ENCODE measurements at places on chromosomes 1 and 21.

DNA sequence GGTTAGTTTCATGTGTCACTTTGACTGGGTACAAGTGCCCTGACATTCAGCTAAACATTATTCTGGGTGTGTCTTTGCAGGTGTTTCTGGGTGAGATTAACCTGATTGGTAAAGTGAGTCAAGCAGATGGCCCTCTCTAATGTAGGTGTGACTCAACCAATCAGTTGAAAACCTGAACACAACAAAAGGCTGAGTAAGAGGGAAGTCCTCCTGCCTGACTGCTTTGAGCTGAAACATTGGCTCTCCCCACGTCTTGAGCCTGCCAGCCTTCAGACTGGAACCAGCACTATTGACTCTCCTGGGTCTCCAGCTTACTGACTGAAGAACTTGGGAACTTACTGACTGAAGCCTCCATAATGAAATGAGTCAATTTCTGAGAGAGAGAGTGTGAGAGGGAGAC lies 70.0 kb upstream of the C21orf91 start:
- DNase-seq = no peak
- H3K4me1 ChIP-seq = no peaks in the 10 kb centered on the region
- H3K4me3 ChIP-seq = no peak overlapping the region
- H3K36me3 ChIP-seq = no peaks in the 10 kb centered on the region
- peaks cover 6% of the 10 kb centered on the region for H3K27me3 ChIP-seq

DNA sequence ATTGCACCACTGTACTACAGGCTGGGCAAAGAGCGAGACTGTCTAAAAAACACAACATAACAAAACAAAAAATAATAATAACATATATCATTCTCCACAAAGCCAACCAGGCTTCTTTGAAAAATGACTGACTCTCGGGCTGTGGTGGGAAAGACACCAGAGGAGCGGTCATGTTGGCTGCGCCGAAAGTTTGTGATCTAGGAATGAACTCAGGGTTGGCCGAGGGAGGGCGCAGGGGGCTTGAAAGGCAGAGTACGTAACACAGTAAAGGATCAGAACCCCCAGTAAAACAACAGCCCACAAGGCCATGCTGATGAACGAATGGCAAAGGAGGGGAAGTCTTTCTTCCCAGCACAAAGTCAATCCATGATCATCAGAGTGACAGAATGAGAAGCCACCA lies 4.7 kb downstream of the SLC35E2B start:
- H3K36me3 ChIP-seq = peaks cover 15% of the 10 kb centered on the region
- H3K4me1 ChIP-seq = peaks cover 4% of the 10 kb centered on the region
- no peak overlapping the region for H3K27ac ChIP-seq
- DNase-seq = no peak
- H3K27me3 ChIP-seq = no peaks in the 10 kb centered on the region
- H3K4me3 ChIP-seq = no peak overlapping the region

DNA sequence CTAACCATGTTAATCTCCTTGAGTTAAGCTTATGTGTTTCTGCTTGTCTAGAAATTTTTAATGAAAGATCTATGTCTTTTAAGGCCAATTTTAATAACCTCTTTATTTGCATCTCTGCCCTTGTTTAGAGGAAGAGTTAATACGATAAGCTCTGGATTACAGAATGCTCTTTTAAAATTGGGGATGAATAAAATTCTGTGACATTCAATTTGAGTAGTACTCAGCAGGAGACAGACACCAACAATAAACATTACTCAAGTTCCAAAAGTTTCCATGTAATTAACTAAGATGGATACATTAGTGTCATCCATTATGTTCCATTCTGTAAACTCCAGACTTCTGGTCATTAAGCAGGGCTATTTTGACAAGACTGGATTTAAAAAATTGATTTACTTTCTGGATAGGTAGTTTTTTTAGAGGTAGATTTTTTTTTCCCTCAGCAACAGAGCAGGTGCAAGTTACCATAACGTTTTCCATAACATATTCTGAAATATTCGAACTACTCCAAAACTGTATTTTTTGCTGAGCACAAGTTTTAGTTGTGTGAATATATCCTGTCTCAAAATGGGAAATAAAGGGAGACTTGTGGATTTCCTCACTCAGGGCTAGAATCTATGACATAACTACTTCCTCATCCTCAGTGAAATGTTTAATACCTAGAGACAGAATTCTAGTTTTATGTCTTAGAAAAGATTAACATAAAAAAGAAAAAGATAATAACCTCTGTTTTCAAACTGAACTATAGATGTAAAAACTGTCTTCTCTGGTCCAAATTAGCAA lies 221.7 kb downstream of the NEGR1 start:
- no peaks in the 10 kb centered on the region for H3K4me1 ChIP-seq
- no peak overlapping the region for H3K27ac ChIP-seq
- H3K36me3 ChIP-seq = no peaks in the 10 kb centered on the region
- no peaks in the 10 kb centered on the region for H3K27me3 ChIP-seq
- DNase-seq = no peak

DNA sequence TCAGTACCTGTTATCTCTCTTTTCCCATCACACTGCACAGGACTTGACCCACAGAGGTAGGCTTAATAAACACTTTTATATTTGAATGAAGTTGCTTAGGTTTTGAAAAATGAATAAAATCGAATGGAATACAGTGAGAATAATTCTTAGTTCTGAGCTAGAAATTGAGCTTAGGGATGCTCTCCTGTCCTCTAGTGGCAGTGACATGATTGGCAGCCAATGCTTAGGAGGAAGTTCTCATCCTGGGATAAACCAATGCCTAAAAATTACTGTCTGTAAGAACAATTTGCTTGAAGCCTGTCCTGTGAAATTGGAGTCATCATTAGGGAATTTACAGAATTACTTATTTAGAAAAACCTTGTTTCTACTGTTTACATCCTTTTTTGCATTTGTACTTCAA lies 21.3 kb upstream of the CYP4X1 start:
- no peak overlapping the region for H3K4me3 ChIP-seq
- peaks cover 8% of the 10 kb centered on the region for H3K27me3 ChIP-seq
- no peak for DNase-seq
- H3K27ac ChIP-seq = no peak overlapping the region

- peaks cover 80% of the 10 kb centered on the region for H3K27me3 ChIP-seq
- H3K4me1 ChIP-seq = peaks cover 6% of the 10 kb centered on the region
- H3K4me3 ChIP-seq = peak within 1 kb of the TSS; percentile 76
- no peak within 1 kb of the TSS for H3K27ac ChIP-seq
- peak; percentile 30 for DNase-seq
Measured at GRCh38 chr21:33069994-33070743, at the start of gene OLIG1. TSS of gene OLIG1 (plus strand) at chr21:33070141. CDS start at chr21:33070247, 106 bp downstream.

- H3K27ac ChIP-seq = no peak overlapping the region
- no peak overlapping the region for H3K4me3 ChIP-seq
- no peaks in the 10 kb centered on the region for H3K27me3 ChIP-seq
- no peaks in the 10 kb centered on the region for H3K4me1 ChIP-seq
- H3K36me3 ChIP-seq = no peaks in the 10 kb centered on the region
Measured at GRCh38 chr21:25911730-25912401, 177.1 kb downstream of the GABPA start.

DNA sequence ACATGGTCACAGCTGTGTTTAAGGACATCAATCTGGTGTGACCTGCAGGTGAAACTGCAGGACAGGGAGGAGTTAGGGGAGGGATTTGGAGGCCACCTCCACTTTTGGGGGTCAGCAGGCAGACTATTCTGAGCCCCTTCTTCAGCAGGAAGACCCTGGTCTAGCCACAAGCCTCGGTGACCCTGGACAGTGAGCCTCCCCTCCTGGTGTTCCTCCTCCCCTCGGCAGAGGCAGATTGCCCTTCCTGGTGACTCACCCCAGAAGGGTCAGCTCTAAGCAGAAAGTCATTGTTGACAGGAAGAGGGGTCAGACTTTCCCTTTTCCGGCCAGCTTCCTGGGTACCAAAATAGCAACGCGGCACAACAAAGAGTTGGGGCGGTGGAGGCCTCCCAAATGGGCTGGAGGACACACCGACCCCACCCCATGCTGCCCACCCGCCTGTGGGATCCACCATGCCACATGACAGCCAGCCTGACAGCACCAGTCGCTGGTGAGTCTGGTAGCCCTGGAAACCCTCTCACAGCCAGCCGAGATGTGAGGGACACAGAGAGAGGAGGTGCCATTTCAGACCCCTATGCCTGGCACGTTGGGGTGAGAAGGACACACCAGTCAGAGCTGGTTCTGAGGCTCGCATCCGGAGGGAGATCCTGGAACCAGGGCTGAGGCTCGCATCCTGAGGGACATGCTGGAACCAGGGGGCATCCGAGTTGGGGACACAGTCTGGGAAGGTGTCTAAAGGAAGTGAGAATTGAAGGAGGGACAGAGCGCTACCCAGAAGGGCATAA lies 14.7 kb upstream of the CSF1 start:
- H3K27me3 ChIP-seq = no peaks in the 10 kb centered on the region
- peaks cover 19% of the 10 kb centered on the region for H3K4me1 ChIP-seq
- peak; percentile 59 for DNase-seq
- H3K36me3 ChIP-seq = no peaks in the 10 kb centered on the region
- peak overlapping the region; percentile 53 for H3K27ac ChIP-seq

DNA sequence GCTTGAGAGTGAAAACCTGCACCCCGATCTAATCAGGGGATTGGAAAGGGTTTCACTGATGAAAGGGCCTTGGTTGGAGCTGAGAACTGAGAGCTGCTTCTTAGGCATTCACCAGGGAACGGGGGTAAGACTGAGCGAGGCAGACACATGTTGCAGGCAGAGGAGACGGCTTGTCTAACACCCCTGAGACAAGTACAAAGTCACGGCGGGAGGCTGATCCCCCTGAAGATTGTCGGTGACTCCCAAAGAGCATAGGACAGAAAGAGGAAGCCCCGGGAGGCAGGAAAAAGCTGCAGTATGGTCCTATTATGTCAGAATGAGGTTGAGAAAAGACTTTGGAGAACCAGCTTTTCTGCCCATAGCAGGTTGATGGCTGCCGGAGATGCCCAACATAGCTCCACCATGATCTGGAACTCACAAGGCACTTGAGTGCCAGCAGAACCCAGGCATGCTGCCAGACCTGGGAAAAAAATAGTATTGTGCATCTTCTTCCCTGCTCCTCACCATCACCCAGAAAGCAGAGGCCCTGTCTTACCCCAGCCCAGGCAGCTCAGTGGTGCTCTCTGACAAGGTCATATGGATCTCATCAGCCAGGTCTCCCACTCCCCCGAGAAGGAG lies 463.9 kb upstream of the PROX1 start:
- no peak overlapping the region for H3K4me3 ChIP-seq
- DNase-seq = no peak
- H3K4me1 ChIP-seq = no peaks in the 10 kb centered on the region
- no peaks in the 10 kb centered on the region for H3K36me3 ChIP-seq
- no peak overlapping the region for H3K27ac ChIP-seq

DNA sequence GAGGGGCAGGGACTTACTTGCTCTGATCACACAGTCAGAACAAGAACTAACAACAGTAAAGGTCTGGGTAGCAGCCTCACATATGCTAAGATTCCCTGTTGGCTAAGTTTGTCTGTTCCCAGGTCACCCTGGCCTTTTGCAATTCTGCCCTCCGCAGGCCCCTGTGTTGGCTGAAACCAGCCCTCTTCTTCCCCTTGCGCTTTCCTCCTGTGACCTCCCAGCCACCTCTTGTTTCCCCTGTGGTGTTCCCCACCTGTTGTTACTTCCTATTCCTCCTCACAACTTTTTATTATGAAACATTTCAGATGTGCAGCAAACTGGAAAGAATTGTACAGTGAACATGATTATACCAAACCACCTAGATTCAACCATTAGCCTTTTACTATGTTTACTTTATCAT lies 23.4 kb downstream of the MAPKAPK2 start:
- no peak overlapping the region for H3K4me3 ChIP-seq
- H3K27ac ChIP-seq = no peak overlapping the region
- H3K4me1 ChIP-seq = peaks cover 70% of the 10 kb centered on the region

- no peak for DNase-seq
- H3K4me3 ChIP-seq = no peak overlapping the region
- peaks cover 9% of the 10 kb centered on the region for H3K27me3 ChIP-seq
- no peaks in the 10 kb centered on the region for H3K4me1 ChIP-seq
- H3K27ac ChIP-seq = no peak overlapping the region
Measured at GRCh38 chr1:27951396-27951795, 8.4 kb upstream of the XKR8 start.

DNA sequence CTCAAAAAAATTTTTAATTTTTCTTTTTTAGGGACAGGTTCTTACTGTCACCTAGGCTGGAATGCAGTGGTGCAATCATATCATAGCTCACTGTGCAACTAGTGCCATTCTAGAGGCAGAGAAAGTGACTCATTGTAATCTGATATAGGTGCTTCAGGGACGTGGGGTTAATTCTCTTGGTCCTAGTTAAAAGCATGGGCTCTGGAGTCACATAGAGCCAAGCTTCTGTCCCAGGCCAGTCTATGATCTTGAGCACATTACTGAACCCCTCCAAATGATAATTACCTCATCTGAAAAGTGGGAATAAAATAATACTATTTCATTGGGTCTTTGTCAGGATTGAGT lies 1.1 kb upstream of the ADIPOR1 start:
- peak overlapping the region; percentile 86 for H3K4me3 ChIP-seq
- peaks cover 4% of the 10 kb centered on the region for H3K36me3 ChIP-seq
- H3K27ac ChIP-seq = no peak overlapping the region
- no peak for DNase-seq
- H3K4me1 ChIP-seq = peaks cover 22% of the 10 kb centered on the region

- no peak overlapping the region for H3K27ac ChIP-seq
- no peak overlapping the region for H3K4me3 ChIP-seq
- H3K27me3 ChIP-seq = no peaks in the 10 kb centered on the region
- no peak for DNase-seq
Measured at GRCh38 chr1:22376976-22377375, 74.7 kb upstream of the ZBTB40 start.

DNA sequence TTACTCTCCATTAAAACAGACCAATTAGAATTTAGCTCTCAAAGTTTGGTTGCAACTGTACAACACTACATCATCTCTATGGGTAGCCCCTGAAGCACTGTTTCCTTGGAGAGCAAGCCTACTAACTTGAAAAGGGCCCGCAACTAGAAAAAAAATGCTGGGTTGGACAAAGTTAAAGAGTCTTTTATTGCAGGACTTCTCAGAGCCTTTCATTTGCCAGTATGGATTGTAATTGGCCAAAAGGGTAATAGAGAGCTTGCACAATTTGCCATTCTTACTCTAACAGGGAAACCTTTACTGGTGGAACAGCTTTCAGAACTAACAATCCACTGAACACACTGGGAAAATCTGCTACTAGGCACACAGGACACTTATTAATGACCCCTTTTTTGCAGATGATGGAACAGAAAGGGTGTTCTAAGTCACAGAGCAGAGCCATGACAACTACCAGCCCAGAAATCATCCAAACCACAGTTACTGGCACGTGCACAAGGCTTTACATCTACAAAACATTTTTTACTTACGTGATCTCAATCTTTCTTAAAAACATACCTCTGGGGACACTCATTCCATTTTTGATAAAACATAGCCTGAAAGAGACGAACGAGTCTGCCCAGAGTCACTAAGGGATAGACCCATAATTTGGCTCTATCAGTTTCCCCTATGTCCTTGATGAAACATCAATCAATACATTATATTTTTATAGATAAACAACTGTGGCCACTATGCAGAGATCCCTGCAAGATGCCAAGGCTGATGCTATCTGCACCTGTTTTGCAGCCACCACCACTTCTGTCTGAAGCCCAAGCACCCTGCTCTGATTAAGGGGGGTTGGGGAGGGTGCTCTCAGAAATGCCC lies 176.3 kb upstream of the EDN2 start:
- H3K27me3 ChIP-seq = no peaks in the 10 kb centered on the region
- H3K36me3 ChIP-seq = peaks cover 10% of the 10 kb centered on the region
- DNase-seq = no peak
- peak overlapping the region; percentile 95 for H3K4me3 ChIP-seq
- peak overlapping the region; percentile 86 for H3K27ac ChIP-seq
- H3K4me1 ChIP-seq = peaks cover 75% of the 10 kb centered on the region

GRCh38 chr1:4848431-4848830 lies 194.0 kb downstream of the AJAP1 start:
- no peaks in the 10 kb centered on the region for H3K27me3 ChIP-seq
- H3K4me1 ChIP-seq = no peaks in the 10 kb centered on the region
- H3K4me3 ChIP-seq = no peak overlapping the region
- no peak overlapping the region for H3K27ac ChIP-seq
- no peaks in the 10 kb centered on the region for H3K36me3 ChIP-seq
- no peak for DNase-seq

Data from T-helper 2 cell treated with Interferon-gamma antibody and Interleukin-4, amounts not matched to agents 5 μg/mL and 100 μg/mL, for 36 hours (primary cell).